ENCODE measurements at places on chromosomes 2 and 18. TPM values are rescaled to one million over a fixed set of nuclear protein-coding genes. Genes with fewer than 3 reads are reported as not detected.
A peak's percentile ranks its signal among the peaks of the same experiment; 100 is the strongest.

- no peak for DNase-seq
Observed at GRCh38 chr2:25558262-25558661, 115.1 kb downstream of the DTNB start.

DNA sequence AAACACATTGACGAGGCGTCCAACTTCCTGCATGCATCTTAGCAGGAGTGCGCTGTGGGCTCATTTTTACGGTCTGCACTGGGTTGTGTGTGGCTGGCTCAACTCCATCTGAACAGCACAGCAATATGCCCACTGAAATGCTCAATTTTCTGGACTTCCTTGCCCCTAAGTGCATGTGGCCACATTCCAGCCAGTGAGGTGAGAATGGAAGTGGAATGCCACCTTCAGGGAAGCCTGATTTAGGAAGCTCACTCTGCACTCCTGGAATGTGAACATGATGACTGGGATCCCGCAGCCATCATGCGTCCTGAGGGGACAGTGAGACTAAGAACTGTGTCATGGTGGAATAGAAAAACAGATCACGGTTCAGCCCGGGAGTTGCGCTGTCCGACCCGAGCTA, 76.2 kb downstream of the PSMG2 start:
- DNase-seq = peak; percentile 43

- DNase-seq = no peak
Observed at GRCh38 chr2:152400607-152401214, 65.7 kb downstream of the FMNL2 start.

GRCh38 chr2:189466656-189467055, 25.4 kb downstream of the WDR75 start:
- DNase-seq = no peak

DNA sequence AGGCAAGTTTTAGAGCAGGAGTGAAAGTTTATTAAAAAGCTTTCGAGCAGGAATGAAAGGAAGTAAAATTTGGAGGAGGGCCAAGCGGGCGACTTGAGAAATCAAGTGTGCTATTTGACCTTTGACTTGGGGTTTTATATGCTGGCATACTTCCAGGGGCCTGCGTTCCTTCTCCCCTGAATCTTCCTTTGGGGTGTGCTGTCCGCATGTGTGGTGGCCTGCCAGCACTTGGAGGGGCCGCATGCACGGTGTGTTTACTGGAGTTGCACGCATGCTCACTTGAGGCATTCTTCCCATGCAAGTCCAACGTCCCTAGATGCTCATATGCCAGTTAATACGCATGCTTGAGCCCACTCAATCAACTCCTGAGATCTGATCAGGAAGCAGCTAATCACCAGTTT, 78.3 kb upstream of the MAP4K4 start:
- DNase-seq = peak; percentile 58

GRCh38 chr2:143623909-143624260, 494.7 kb downstream of the ARHGAP15 start:
- no peak for DNase-seq

GRCh38 chr2:65885266-65885665, 452.9 kb upstream of the SPRED2 start:
- no peak for DNase-seq

Gene SLC5A7
- not detected for total RNA-seq

Gene ZCCHC2
- 23.0 TPM for total RNA-seq

Gene ANTXR1
- 54.1 TPM for total RNA-seq

Gene NT5C1B
- not detected for total RNA-seq

Gene PTPN4
- 49.5 TPM for total RNA-seq

Gene MC2R
- not detected for total RNA-seq

Gene CAMKMT
- total RNA-seq = 9.4 TPM
